ENCODE measurements at places on chromosomes 2 and 18.

DNA sequence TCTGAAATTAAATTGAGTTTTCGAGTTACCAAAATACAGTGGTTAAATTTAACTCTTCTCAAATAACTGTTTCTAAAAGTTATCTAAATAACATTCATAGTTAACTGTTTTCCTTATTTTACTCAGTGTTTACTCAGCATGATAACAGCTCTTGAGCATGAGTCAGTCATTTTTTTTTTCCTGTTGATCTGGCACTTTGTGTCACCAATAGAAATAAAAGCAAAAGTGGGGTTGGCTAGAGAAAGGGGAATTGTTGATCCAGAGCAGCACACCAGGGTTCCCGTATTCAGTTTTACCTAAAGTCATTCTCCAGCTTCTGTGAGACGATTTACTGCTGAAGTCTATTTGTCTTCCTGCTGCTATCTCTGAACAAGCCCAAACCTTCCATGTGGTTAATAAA lies 851.6 kb downstream of the DCC start:
- DNase-seq = no peak

DNA sequence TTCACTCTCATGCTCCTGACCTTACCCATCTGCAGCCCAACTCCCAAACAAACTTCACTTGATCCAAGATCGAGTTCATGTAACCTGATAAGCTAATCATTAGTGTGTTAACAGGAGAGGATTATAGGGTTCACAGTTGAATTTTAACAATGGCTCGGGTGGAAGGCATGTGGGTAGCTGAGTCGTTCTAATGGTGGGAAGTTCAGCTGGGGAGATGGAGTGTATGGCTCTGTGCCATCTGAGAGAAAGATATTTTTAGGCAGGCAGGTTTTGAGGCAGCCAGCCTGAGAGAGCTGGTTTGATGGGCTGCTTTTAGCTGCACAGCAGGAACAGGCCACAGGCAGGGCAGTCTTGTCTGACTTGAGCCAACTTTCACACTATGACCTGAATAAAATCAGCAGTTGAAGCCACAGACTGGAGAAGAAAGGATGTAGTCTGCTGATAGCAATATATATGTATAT lies 17.7 kb upstream of the NFE2L2 start:
- DNase-seq = no peak

DNA sequence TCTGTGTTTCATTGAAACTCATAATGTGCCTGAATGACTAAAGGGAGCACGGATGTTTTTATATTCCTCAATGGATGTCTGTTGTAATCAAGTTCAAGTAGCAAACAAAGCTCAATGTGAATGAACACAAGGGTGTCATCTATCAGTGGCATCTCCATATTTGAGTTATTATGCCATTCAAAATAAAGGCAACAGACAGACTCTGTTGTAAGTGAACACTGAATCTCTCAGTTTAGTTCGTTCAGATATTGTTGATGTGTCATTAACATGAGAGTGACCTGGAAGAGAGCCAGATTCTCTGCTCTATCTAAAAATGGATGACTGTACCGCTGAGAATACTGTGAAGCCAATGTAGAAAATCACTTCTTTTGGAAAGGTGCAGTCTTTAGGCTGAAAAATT lies 118.7 kb downstream of the NUP35 start:
- DNase-seq = no peak

DNA sequence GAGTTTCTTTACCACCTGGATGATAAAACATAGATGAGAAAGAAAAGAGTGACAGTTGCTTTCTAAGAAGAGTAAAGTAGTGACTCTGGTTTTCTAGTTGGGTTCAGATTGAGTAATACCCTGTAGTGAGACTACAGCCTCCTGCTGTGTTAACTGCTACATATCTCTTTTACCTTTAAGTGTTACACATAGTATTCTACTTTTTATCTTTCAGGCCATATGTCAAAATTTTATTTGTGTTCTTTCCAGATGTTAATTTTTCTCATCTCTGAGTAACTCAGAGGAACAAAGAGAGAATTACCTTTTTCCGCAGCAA lies 348.2 kb downstream of the CTNNA2 start:
- DNase-seq = no peak

- no peak for DNase-seq
Observed at GRCh38 chr18:1658908-1659566, 754.4 kb downstream of the ADCYAP1 start.

- no peak for DNase-seq
Observed at GRCh38 chr2:241053576-241054251, 48.4 kb downstream of the MTERF4 start.

- no peak for DNase-seq
Observed at GRCh38 chr2:174846218-174846617, 81.9 kb upstream of the CHRNA1 start.

GRCh38 chr2:173747035-173747434 lies 218.1 kb downstream of the SP3 start:
- DNase-seq = no peak

DNA sequence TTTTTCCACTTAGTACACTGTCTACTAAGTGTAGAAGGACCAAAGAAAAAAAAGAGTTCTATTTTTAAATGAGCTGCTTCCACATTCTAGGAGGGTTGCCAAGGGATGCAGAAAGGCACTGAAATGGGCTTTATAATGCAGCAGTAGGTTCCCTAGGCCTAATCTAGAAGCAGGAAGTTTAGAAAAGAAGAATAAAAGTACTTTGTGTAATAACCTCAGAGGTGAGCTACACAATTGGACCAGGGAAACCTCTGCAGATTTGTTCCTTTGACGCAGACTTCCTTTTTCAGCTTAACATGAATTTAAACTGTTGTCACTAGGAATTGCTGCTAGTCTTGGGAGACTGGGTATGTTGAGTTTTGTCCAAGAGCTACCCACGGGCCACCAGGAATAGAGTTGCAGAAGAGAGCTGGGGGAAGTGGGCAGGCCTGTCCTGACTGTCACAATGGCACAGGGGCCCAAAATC lies 34.6 kb upstream of the RAB1A start:
- no peak for DNase-seq

GRCh38 chr18:46268671-46269070 lies 164.5 kb downstream of the HAUS1 start:
- DNase-seq = no peak

- DNase-seq = no peak
Observed at GRCh38 chr18:12721495-12722275, 18.8 kb downstream of the PSMG2 start.

GRCh38 chr2:61905372-61906185 lies at the start of gene COMMD1:
Gene COMMD1, plus strand, starts transcription at chr2:61905674. Its CDS starts 5 bp downstream, at chr2:61905679.
- peak; percentile 81 for DNase-seq

DNA sequence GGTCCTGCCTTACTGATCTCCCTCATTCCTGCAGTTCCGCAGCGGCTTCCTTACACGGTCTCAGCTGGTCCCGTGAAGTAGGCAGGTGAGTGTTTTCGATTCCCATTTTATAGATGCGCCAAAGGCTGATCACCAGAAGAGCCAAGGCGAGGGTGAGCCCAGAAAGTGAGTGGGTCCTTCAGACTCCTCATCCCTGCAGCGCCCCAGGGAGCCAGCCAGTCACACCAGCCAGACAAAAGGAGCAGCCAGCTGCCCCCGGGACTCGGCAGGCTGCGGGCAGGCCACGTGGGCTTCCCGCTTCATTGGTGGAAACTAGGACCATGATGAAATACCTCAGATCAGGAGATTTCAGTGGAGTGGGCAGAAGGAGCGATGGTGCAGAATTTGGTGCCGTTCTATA lies 85.9 kb downstream of the SMAD7 start:
- no peak for DNase-seq

DNA sequence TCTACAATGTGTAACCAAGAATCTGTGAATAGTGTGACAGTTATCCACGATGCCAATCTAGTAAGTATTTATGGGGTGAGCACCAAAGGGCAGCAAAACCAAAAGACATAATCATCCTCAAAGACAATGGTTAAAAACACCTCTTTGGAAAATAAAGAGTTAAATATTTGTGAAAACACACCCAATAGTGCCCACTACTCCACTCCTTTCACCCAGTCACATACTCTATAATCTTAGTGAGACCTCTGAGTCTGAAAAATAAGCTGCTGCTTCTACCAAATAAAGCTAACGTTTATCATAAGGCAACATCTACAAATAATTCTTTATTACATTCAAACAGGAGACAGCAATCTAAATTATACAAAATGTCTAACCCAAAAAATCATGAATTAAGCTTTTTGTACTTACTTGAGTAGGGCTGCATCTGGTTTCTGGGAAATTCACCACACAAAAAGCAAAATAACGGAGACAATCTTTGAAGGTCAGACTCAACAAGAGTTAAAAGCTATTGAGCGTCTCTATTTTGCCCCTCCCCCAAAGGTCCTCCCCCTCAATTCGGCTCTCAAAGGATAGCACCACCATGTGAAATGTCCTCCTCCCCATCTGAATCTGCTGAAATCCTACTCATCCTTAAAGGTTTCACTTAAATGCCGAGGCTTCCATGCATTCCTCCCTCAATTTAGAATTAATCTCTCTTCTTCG lies 2.0 kb downstream of the RAPH1 start:
- no peak for DNase-seq

DNA sequence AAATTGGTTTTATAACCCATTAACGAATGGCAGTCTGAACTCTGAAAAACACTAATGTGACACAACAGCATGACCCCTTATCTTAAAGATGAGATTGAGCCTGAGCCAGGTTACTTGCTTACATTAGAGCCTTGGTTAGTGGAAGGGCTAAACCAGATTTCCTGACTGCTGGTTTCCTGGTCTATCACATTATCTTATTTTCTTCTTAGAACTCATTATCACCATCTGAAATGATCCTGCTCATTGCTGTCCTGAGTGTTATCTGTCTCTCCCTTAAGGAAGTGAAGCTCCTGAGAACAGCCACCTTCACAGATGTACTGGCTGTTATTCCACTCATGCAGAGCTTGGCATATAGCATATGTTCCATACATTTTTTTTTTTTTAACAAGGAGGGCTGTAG lies 9.0 kb upstream of the NRP2 start:
- DNase-seq = no peak

DNA sequence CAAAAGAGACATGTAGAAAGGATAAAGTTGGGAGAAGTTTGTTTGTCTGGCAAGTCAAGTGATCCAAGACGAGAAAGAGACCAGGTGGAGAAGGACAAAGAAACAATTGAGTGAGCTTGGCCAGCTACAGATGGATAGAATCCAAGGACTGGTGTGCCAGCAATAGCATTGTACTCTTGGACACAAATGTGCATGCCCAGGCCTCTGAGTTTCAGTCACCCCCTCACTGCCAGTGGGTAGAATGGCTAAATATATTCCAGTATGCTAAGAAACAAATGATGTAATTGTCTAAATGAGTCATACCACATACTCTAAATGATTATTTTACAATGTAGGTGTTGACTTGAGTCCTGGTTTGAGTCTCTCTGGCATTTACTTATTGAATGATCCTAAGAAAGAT lies 881.3 kb downstream of the LRRTM4 start:
- DNase-seq = no peak

- no peak for DNase-seq
Observed at GRCh38 chr2:155733091-155733853, 599.2 kb downstream of the NR4A2 start.

DNA sequence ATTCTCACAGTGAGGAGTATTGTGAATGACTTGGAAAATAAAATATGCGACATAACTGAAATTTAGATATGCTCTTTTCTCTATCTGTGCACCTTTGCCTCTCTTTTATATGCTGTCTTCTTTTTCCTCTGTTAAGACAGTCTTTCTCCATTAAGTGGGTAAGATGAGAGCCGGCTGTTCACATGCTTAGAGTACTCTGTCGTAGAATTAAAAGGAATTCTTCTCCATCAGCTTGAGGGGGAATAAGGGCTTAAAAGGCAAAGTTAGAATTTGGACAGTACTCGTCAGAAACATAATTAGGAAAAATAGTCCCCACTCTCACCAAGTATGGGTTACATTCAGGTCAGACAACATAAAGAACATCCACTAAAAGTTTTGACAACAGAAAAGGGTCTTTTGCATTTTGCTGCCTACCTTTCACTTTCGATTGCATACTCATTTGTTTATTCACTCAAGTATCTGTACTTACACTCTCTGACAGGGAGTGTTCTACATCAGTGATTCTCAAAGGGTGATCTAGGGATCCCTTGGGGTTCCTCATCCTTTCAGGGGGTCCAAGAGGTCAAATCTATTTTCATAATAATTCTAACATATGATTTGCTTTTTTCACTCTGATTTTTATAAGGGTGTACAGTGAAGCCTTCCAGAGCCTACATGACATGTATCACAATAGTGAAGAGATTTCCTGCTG lies 48.0 kb downstream of the ARHGAP15 start:
- no peak for DNase-seq

DNA sequence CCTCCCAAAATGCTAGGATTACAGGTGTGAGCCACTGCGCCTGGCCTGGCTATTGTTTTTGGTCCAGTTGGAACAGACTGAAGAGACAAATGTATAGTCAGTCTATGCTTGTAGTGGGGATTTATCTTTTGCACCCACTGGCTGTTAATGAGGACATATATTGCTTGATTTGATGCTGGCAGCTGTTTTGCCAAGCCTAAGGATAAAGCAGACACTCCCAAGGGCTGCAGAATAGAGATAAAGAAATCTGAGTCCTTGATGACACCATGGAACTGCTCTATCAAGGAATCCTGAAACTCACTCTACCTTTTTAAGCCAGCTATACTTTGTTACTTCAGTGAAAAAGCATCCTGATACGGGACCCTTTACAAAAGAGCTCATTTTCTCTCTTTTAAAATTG lies 43.1 kb upstream of the ENOSF1 start:
- no peak for DNase-seq

GRCh38 chr2:136124805-136125204 lies 6.9 kb upstream of the CXCR4 start:
- DNase-seq = no peak

GRCh38 chr2:10435820-10436204 lies 12.3 kb downstream of the ODC1 start:
- DNase-seq = no peak

GRCh38 chr2:64789466-64790320 lies 136.0 kb upstream of the SERTAD2 start:
- DNase-seq = no peak

- DNase-seq = no peak
Observed at GRCh38 chr2:71897137-71897480, 250.6 kb downstream of the CYP26B1 start.

- DNase-seq = no peak
Observed at GRCh38 chr2:99188357-99188756, 7.4 kb downstream of the MRPL30 start.

DNA sequence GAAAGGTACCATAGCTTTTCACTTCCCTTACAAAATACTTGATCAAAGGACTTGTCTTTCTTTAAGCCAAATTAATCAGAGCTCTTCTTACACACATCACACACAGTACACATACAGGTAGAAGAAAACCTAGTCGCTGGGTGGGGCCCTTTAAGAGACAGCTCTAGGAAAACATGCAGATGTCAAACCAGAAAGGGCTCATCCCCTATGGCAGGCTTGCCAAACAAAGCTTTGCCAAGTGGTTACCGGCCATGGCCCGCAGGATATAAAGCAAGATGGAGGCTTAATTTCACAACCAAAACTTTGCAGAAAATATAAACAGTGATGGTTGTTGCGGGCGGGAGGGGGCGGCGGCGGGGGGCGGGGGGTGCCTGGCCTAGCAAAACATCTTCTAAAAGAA lies 2156.0 kb upstream of the PIK3C3 start:
- DNase-seq = no peak

- DNase-seq = no peak
Observed at GRCh38 chr2:167333245-167333644, 445.0 kb downstream of the XIRP2 start.
